ENCODE measurements at places on chromosomes 5 and 9.

- no peak for DNase-seq
Observed at GRCh38 chr5:150075806-150076205, 10.5 kb downstream of the CSF1R start.

DNA sequence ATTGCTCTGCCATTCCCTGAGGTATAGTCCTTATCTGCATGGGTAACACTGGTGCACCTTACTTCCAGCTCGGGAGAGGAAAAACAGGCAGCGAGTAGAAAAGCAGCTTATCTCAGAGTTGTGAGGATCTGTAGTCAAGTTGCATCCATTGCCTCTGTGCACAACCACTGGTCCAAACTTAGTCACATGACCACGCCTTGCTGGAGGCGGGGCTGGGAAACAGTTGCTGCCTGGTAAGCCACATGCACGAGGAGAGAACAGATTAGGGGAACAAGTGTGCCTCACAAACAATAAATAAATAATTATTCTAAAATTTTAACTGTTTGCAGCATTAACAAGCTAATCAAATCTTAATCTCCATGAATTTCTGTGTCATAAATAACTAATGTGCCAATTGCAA, 18.6 kb downstream of the ZNF622 start:
- no peak for DNase-seq

DNA sequence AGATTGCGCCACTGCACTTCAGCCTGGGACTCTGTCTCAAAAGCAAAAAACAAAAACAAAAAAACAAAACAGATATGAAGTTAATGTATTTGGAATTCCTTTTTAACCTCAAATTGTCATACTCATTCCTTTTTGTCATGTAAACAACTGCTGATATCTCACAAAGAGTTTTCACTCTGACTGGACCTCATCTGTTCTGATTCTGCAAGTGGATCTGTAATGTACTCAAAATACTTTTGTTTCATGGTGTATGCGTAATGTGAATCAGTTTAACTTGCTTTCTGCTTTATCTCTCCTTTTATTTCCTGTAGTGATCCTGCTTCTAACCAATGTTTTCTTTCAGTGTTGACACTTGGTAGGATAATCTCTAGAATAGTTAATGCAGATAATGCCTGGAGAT, 106.7 kb downstream of the FOCAD start:
- DNase-seq = no peak

GRCh38 chr5:119329666-119330065, 26.2 kb upstream of the TNFAIP8 start:
- no peak for DNase-seq

- no peak for DNase-seq
Observed at GRCh38 chr9:114804505-114804904, 1.3 kb downstream of the TNFSF15 start.

DNA sequence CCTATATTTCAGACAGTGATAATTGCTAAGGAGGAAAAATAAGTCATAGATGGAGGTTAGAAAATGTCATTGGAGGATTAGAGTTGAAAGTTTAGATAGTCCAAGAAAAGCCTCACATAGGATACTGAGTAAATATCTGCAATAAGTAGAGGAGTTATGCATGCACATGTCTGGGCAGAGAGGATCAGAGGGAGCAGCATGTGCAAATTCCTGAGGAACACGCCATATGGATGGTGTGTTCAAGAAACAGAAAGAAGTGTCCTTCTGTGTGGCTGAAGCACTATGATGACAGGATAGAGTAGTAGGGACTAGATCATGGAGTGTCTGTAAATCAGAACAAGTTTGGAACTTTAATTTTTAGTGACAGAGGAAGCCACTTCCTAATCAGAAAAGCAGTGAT, 52.2 kb downstream of the SGCD start:
- no peak for DNase-seq

- DNase-seq = no peak
Observed at GRCh38 chr9:109887079-109887478, 107.1 kb downstream of the PALM2AKAP2 start.

Data from NCI-H748 treated with DMSO at 0.1 percent for 48 hours (cell line).